ENCODE measurements at places on chromosomes 2 and 18.

- DNase-seq: no peak
Observed at GRCh38 chr2:71712158-71712818, 258.9 kb downstream of the DYSF start.

DNA sequence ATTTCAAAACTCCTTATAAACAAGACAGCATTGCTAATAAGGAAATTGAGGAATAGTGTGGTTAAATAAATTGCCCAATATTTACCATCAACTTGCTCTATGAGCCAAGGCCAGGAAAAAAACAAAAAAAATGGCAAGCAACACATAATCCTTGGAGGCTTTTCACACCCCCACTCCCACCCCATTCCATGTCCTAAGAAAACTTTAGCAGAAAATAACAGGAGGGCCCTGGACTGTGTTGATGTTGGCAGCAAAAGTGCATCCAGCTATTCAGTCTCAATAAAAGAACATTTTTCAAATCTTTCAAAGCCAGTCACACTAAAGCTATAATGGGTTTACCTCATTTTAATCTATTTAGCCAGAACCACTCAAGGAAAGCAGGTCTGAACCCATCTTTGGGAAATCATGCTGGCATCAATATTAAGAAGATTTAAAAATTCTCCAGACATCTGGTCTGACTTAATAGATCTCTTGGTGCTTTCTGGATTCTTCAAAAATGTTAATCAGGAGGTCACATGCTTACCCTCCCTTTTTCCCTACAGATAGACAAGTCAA is 34.6 kb upstream of the STK17B start:
- DNase-seq: no peak

DNA sequence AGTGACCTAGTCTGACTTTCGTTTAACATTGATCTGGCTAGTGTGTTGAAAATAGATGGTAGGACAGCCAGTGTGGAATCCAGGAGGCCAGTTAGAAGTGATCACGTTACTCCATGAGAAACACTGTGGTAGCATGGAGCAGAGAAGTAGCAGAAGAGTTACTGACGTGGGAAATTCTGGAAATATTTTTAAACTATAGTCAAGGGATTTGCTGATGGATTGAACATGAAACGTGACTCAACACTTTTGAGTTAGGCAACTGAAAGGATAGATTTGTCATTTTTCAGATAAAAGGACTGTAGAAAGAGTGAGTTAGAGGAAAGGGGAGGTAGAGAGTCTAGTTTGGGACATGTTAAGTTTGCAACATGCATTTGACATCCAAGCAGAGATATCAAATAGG is 130.4 kb downstream of the IRS1 start:
- no peak for DNase-seq

DNA sequence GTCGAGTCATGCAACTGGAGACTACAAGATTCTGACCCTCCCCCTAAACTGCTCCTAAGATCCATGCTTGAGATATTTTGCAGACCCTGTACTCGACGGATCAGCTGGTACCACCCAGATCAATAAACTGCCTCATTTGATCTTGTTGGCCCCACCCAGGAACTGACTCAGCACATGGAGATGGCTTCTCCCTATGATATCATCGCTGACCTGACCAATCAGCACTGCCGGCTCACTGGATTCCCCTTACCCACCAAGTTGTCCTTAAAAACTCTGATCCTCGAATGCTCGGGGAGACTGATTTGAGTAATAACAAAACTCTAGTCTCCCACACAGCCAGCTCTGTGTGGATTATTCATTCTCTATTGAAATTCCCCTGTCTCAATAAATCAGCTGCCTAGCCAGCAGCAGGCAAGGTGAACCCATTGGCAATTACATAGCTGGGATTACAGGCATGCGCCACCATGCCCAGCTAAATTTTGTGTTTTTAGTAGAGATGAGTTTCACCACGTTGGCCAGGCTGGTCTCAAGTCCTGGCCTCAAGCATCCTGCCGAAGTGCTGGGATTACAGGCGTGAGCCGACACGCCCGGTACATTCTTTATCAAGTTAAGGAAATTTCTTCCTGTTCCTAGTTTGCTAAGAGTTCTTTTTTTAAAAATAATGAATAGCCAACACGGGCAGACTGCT is 43.6 kb downstream of the VPS54 start:
- DNase-seq: no peak

DNA sequence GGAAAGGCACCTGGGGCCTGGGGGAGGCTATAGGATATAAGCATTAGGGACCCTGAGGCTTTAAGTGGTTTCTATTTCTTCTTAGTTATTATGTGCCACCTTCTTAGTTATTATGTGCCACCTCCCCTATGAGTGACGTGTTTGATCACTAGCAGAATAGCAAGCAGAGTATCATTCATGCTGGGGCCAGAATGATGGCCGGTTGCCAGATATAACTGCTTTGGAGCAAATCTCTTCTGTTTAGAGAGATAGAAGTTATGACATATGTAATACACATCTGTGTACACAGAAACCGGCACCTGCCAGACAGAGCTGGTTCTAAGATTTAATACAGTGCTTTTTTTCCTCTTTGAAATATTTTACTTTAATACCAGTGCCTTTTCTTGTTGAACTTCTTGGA is 29.4 kb downstream of the LIPG start:
- no peak for DNase-seq

GRCh38 chr2:71332435-71332796 is 834 bp downstream of the ZNF638 start:
- no peak for DNase-seq

GRCh38 chr2:26251893-26252292 is 7.2 kb downstream of the HADHB start:
- DNase-seq: peak; percentile 34

DNA sequence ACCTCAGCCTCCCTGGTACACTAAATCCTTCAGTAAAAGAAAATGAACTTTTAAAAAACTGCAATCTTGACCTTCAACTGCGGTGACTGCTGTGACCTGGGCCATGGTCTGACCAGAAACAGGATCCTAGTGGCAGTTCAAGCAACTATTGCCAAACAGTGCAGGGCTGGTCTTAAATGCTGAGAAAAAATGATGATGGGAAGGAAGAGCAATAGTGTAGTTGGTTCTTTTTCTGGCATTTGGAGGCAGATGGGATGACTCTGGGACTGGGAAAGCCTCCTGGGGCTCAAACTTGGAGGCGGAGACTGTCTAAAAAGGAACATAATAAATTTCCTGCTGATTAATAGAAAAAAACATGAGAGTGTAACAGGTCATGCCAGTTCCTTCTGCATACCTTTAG is 45.4 kb downstream of the CHN1 start:
- DNase-seq: no peak

- peak; percentile 71 for DNase-seq
Observed at GRCh38 chr2:161239326-161240109, 68.7 kb upstream of the PSMD14 start.

GRCh38 chr18:75031717-75032317 is 177.1 kb downstream of the PTGR3 start:
- no peak for DNase-seq

Measured in posterior cingulate gyrus (tissue), 11 donors.